ENCODE measurements at places on chromosomes 5 and 9.

DNA sequence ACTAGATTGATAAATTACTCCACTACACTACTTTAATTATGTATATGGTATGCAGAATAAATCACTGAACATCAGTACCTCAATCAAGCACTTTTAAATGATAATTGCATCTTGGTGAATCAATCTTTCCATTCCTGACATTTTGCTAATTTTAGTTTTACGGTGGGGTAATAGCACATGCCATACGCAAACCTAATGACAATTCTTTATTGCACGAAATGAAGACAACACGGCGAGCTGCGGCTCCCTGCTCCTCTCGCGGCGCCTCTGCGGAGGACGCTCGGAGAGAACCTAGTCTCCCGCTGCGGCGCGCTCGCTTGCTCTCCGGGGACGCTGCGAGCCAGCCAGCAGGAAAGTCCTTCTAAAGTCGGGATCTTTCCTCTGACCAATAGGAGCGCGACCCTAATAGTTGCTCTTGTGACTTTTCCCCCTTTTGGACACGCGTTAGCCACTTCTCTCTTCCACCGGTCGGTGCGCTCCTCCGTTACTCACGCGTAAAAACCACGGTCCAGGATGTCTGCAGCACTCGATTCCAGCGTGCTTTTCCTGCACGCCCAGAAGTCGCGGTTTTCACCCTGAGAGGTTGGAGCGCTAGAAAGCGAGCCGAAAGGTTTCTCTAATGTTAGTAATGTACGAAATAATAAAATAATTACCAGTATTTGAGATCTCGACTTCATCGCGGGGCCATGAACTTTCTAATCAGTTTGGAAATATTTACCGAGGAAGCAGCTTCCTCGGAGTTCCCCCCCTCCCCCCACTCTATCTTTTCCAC is 1.0 kb upstream of the MEF2C start:
- peak; percentile 46 for DNase-seq

GRCh38 chr9:94057918-94058317 is 26.3 kb upstream of the PTPDC1 start:
- DNase-seq, result no peak

DNA sequence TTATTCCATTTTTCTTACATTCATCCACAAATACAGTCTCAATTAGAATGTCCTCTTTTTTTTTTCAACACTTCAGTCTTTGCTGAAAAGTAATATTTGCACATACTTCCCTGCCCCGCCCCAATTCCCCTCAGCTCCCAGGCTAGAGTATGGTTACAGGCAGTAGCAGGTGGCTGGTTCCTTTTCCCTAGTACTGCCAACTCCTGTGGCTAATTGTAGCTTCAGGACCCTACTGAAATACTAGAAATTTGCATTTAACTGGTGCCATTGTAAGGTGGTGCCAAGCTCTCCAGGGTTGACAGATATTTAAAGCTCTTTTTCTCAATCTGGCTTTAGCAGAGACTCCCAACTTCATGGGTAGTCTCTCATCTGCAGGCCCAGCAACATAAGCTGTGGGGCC is 80.3 kb downstream of the FAM81B start:
- DNase-seq, result no peak

DNA sequence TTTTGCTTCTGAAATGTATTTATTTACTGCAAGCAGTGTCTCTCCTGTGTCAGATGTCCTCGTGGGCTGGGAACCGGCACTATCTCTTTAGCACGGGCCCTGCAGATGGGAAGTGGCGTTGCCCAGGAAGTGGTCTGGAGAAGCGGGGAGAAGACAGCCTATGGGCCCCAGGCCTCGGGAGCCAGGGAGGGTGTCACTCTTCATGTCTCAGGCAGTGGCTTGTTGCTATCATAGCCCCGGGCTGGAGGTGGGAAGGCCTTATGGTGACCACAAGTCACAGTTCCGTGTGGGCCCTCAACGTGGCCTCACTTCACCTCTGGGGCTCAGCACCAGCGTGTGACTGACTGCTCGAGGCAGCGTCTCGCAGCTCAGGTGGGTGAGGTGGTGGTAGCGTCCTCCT is 41.4 kb downstream of the SYK start:
- DNase-seq, result peak; percentile 88

GRCh38 chr5:136538534-136538933 is 173.2 kb upstream of the TRPC7 start:
- no peak for DNase-seq

GRCh38 chr5:78503958-78504653 is 143.7 kb downstream of the SCAMP1 start:
- DNase-seq, result no peak

GRCh38 chr9:22047596-22047995 is 38.5 kb upstream of the CDKN2B start:
- peak; percentile 60 for DNase-seq

- no peak for DNase-seq
Observed at GRCh38 chr5:65873181-65873750, 53.1 kb upstream of the ERBIN start.

GRCh38 chr9:125513303-125513667 is 193.7 kb downstream of the MAPKAP1 start:
- no peak for DNase-seq

GRCh38 chr5:1525624-1526189 is 1.9 kb upstream of the LPCAT1 start:
- DNase-seq, result no peak

GRCh38 chr5:133564921-133565565 is 47.3 kb downstream of the FSTL4 start:
- DNase-seq, result no peak

- no peak for DNase-seq
Observed at GRCh38 chr5:91367908-91368648, 15.0 kb downstream of the ARRDC3 start.

DNA sequence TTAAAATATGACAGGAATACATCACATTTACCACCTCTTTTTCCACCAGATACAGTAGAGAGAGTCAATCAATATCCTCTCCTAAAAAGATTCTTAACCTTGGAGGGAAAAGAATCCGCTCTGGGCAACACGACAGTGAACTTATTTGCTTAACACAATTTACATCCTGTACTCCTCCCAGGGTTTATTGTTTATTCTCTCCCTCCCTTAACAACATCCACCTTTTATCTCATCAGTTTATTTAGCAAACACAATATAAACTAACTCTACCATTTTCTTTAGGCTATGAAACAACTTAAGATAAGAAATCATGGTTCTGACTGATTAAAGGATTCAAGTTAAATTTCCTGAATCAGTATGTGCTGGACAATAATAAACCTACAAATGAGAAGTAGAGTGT is 50.9 kb downstream of the CERT1 start:
- no peak for DNase-seq

DNA sequence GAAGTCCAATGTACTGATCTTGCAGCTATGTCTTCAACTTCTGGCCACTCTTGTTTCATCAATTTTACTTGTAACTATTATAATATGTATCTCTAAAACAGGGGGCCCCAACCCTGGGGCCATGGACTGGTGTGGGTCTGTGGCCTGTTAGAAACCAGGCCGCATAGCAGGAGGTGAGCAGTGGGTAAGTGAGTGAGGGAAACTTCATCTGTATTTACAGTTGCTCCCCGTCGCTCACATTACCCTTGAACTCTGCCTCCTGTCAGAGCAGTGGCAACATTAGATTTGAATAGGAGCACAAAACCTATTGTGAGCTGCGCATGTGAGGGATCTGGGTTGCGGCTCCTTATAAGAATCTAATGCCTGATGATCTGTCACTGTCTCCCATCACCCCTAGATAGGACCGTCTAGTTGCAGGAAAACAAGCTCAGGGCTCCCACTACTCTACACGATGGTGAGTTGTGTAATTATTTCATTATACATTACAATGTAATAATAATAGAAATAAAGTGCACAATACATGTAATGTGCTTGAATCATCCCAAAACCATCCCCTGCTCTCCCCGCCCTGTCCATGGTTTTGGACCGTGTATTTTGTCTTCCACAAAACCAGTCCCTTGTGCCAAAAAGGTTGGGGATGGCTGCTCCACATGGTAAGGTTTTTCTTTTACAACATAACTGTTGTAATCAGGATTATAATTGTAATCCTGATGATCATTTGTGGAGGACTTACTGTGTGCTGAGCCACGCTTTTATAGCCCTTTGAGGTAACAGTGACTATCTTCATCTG is 26.9 kb upstream of the SH3PXD2B start:
- no peak for DNase-seq

DNA sequence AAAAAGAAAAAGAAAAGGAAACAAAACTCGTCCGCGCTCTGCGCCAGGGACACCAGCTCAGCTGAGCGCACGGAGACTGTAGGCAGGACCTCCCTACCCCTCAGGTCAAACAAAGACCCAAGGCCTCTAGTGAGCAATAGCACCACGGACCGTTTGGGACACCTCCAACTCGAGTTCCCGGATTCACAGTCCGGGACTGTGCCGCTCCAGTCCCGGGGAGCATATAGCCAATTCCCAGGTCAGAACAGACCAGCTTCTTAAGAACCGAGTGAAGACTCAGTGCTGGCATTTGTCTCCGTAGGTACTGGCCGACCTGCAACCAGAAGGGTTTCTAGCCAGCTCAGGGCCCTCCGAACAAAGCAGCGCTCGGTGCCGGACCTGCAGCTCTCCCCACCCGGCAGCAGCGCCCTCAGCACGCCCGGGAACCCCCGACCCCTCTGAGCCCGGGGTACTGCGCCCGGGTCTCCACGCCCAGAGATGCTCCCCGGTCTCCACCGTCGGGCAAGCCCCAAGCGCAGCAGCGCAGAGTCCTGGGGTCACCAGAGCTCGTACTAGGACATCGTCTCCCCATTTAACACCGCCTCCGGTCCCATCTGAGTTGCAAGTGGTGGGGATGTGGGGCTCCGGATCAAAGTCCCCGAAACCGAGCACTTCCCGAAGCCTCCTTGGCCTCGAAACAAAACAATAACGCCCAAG is 591 bp downstream of the ABCA1 start:
- peak; percentile 25 for DNase-seq

- no peak for DNase-seq
Observed at GRCh38 chr5:13027874-13028273, 916.6 kb downstream of the DNAH5 start.

- DNase-seq, result peak; percentile 7
Observed at GRCh38 chr5:112692472-112692871, 45.2 kb upstream of the APC start.

GRCh38 chr9:36136272-36136893 is at the start of gene GLIPR2:
GLIPR2 (plus strand) TSS chr9:36136733; CDS start chr9:36136779, 46 bp downstream.
- peak; percentile 46 for DNase-seq

GRCh38 chr5:114636271-114636670 is 274.4 kb downstream of the KCNN2 start:
- peak; percentile 48 for DNase-seq

DNA sequence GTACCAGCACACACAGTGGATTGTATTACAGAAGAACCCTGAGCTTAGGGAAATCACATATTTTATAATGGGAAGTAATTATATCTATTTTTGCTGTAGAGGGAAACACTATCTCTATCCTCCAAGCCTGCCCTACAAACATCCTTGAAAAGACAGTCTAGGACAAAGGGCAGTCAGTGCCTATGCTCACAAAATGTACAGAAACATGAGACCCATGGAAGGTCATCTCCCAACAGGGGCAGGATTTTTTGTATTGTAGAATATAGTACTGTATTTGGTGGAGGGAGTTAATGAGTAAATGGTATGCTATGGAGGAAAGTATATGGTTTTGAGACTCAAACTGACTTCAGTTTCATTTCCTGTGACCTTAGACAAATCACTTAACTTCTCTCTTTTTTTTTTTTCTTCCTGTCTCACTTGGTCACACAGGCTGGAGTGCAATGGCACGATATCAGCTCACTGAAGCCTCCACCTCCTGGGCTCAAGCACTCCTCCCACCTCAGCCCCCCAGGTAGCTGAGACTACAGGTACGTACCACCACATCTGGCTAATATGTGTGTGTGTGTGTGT is 5.8 kb upstream of the RAB14 start:
- peak; percentile 79 for DNase-seq

DNA sequence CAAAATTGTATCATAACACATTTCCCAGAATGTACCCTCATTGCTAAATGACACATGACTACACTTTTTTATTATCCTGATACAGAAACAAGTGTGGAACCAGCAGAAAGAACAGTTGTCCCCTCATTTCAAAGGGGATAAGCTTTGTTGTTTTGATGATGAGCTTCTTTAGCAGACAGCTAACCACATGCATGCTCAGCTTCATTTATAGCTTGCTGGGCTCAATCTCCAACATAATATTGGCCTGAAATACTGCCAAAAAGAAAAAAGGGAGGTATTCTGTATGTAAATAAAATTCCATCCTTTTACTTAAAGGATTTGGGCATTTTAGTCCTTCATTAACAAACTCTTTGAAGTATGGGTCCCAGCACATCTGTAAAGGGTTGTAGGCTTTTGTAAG is 120.4 kb downstream of the SPATA31D1 start:
- no peak for DNase-seq

GRCh38 chr5:139760066-139761056 is 35.2 kb upstream of the PSD2 start:
- no peak for DNase-seq

- DNase-seq, result peak; percentile 76
Observed at GRCh38 chr9:76352026-76352620, 42.1 kb downstream of the RFK start.

DNA sequence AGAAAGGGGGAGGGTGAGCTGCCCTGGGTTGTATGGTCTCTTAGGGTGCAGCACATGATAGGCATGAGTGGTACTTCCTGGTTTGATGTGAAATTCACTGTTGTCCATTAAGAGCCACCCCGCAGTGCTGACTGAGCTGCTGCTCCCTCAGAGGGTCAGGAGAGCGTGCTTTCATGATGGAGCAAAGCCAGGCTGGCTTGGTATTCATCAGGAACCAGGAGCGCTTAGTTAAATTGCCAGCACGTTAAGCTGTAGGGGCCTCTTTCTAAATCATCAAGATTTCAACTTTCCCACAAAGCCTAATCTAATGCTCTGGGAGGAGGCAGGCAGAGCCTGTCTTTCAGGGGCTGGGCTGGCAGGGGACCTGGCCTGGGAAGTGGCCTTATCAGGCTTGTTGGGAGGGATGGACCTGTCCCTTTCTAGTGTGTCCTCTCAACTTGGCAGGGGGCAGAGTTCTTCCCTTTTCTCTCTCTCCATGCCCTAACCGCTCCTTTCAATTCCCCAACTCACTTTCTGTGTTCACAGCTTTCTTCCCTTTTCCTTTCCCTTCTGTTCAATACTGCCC is 7.9 kb downstream of the CYSTM1 start:
- peak; percentile 84 for DNase-seq

DNA sequence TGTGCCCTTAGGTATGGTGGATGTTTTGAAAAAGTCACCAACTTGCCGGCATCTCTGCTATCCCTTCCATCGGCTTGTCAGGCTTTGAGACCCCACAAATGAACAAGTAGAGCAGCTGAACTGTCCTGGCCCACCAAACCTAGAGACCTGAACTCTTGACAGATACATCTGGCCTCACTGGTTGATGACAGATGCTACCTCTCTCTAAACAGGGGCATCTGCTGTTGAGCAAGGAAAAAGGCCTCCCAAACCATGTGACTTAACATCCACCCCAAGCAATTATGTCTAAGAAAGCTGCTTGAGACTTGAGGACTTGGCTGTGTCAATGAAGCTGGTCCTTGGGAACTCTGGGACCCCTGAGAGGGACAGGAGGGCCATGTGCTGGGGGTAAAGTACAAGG is 2.3 kb downstream of the CCNI2 start:
- no peak for DNase-seq

GRCh38 chr5:176921714-176922113 is 22.6 kb upstream of the HK3 start:
- DNase-seq, result no peak
